ENCODE measurements at places on chromosomes 5 and 9. TPM values are rescaled to one million over a fixed set of nuclear protein-coding genes. Genes with fewer than 3 reads are reported as not detected.

NEUROG1 gene
- not detected for total RNA-seq

FOXD4L6 gene
- total RNA-seq = not detected

DNA sequence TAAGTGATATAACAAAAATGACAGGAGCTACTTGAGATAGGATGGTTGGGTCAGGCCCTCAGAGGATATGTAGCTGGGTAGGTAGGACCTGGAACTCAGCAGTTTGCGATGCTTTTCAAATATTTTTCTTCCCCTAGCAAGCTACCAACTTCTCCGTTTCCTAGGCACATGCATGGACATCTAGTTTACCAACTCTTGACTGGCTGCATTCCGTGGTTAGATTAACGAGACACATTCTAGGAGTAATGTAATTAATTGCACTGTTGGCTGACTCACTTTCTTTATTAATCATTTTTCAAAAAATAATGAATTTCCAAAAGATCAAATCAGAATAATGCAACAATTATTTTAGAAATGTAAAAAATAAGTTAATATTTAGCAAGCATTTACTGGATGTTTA lies 95.9 kb downstream of the MACIR start:
- no peak for DNase-seq

DNA sequence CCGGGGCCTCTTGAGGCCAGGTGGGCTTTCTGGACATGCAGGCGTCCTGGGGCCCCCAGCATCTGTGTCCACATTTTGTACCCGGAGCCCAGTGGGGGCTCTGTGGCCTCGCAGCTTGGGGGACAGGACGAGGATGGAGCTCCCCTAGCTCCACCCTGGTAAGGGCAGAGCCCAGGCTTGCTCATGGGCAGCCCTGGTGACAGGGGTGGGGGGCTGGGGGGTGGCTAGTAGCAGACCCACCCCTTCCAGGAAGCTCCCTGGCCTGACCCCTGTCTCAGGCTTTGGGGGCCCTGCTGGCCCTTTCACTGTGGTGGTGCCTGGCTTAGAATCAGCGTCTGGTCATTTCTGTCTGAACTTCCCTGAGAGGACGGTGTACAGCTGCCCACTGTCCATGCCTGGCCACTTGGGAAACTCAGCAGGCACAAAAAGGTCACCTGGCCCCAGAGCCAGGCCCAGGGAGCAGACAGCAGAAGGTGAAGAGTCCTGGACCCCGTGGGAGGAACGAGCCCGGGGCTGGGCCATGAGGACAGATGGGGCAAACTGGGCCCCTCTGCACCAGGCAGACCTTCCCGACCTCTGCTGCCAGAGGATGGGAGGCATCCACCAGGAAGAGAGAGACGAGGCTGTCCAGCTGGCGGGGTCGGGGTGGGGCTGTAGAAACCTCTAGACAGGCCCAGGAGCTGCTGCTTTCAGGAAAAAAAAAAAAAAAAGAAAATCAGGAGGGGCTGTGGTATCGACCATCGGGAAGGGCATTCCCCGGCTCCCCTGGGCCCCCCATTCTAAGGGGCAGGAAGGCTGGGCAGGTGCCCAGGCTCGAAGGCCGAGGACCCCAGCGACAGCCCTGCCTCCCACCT lies 52.8 kb downstream of the EXD3 start:
- DNase-seq = no peak

GRCh38 chr5:9889511-9889910 lies 259.4 kb upstream of the TAS2R1 start:
- DNase-seq = no peak

GRCh38 chr9:107425101-107426025 lies 64.2 kb downstream of the KLF4 start:
- peak; percentile 5 for DNase-seq

DNA sequence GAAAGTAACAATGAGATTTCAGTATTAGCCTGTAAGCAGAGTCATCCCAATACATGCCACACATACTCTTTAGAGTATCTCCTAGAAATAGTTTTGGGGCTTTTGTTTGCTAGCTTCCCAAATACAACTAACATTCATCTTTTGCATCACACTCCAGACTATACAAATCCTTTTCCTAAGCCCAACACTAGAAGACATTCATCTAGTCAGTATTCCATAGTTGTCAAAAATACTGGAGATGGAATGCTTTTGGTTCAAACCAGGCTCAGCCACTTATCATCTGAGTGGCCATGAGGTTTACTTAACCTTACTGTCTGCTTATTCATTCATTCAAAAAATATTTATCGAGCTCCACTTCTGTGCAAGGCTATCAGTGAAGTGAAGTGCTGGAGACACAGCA lies 205.1 kb upstream of the SGCD start:
- no peak for DNase-seq

Measured in CD4-positive, alpha-beta memory T cell (primary cell).